ENCODE measurements at places on chromosomes 13 and 19.

GRCh38 chr19:49680421-49681351, 3.6 kb downstream of the PRMT1 start:
- DNase-seq, result no peak

DNA sequence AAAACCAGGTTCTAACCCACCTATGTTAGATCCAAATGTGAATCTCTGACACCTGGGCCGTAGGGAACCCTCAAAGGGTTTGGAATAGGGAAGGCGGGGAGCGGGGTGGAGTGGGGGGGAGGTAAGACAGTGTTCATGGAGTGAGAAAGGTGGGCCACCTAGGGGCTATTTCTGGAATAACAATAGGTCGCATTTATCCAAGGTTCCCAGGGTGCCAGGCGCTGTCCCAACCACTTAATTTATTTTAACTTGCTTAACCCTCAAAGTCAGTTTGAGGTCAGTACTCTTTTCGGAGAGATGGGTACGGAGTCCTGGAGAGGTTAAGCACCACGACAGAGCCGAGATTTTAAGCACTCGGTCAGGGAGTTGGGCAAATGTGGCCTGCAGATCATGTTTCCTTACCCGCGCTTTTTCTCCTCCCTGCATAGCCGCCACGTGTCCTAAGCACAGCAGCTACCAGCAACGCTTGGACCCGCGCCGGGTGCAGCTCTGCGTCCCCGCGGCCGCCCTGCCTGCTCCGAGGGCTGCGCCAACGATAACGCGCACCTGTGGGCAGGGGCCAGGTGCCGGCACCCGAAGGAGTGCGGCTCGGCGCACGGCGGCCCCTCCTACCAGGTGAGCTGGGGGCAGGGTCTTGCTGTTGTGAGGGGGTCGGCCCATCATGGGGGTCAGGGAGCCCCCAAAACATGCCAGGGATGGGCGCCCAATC, 25.0 kb upstream of the FXYD3 start:
- DNase-seq, result peak; percentile 23

- DNase-seq, result no peak
Measured at GRCh38 chr19:17418710-17419109, 1.1 kb upstream of the MVB12A start.

DNA sequence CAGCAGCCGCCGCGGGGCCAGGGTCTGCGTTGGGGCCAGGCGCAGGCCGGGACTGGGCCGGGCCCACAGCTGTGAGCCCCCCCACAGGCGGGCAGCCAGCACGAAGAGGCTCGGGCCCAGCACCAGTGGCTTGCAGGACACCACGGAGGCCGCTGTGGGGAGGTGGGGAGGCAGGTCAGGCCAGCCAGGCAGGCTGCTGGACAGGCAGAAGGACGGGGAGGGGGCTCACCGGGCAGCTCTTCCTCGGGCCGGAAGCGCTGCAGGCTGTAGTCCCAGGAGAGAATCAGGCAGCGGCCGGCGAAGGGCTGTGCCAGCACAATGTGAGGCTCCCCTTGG, 8.3 kb downstream of the LGI4 start:
- DNase-seq, result no peak

- DNase-seq, result no peak
Measured at GRCh38 chr19:43662487-43662886, 7.5 kb downstream of the PLAUR start.

DNA sequence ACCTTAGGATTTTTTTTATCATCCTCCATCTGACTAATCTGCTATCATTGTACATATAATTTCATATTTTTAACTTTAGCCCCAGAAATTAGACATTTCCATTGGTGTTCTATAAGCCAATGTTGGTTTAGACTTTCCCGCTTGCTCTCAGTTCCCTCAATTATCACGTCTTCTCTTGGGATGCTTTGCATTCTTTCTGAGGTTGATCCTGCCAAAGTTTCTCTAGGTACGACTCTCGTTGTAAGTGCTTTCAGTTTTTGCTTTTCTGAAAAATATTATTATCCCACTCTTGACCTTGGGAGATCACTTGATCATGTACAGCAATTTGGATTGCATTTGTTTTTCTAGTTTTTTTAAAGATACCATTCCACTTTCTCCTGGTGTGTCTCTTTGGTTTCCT, 270.2 kb downstream of the IRS2 start:
- no peak for DNase-seq

- no peak for DNase-seq
Measured at GRCh38 chr13:73119612-73120011, 60.8 kb downstream of the KLF5 start.

GRCh38 chr19:45972947-45973540, 621 bp downstream of the NOVA2 start:
- DNase-seq, result no peak

- no peak for DNase-seq
Measured at GRCh38 chr13:98751861-98752466, 508 bp downstream of the SLC15A1 start.

DNA sequence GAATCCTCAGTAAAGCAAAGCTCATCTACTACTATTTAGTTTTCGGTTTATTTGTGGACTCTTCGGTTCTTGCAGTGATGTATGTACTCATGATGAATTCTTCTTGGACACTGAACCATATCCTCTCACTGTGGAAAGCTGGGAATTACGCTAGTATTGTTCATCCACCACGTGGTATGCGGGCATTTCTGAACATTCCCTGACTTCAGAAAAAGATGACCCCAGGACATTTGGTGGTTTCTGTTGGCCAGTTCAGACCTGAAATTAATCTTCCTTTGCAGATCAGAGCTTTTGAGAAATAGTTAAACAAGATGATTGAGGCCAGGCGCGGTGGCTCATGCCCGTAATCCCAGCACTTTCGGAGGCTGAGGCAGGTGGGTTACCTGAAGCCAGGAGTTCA, 25.3 kb upstream of the FBN3 start:
- DNase-seq, result peak; percentile 16

DNA sequence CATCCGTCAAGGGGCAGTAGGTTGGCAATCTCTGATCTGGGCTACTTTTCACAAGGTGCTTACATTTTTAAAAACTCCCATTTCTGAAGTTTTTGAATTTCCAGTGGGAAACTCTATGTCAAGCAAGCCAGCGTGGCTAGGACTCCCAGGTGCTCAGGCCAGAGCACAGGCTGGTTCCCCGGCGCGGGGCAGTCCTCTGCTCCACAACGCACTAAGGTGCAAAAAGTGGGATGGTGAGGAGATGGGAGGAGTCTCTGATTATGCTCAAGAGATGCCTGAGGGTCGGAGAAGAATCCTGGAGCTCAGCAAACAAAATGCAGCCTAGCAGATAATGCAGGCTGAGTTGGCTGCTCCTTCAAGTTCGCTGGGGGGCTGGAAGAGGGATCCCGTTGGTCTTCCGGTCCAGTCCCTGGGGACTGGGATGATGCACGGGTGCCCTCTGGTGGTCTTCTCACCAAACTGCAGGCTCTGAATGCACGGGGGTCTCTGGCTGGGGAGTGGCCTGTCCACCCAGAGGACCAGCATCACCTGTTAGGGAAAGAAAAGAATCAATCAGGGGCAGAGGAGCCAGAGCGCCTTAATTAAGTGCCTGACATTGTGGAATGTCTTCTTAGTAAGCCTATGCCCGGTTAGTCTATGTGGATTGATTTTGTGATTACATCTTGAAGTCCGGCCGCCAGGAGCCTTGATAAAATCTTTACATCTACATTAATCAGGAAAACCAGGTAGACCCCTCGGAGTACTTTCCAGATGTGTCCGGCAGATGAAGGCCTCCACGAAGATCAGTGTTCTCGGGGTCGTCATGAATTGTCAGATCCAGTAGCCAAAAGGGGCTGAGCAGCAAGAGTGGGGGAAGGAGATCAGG, 244.4 kb upstream of the MAB21L1 start:
- DNase-seq, result no peak

GRCh38 chr19:3670796-3671679, 29.2 kb downstream of the PIP5K1C start:
- DNase-seq, result no peak

GRCh38 chr13:29987340-29987739, 136.9 kb upstream of the UBL3 start:
- no peak for DNase-seq

GRCh38 chr13:64884976-64885375, 2345.2 kb downstream of the PCDH9 start:
- peak; percentile 9 for DNase-seq

DNA sequence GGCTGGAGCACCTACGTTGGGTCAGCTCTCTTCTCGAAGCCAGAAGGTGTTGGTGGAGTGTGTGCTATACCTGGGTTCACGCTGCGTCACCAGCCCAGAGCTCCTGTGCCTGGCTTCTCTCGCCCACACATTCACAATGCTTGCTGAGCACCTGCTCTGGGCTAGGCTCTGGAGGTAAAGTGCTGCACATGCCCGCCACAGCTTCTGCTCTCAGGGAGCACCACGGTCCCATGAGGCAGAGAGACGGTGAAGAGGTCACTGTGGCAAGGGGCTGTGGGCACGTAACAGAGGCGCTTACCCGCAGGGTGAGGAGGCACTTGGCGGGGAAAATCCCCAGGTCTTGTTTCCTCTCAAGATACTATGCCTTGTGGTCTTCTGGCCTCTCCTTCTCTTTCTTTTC, 174.2 kb downstream of the TEX29 start:
- no peak for DNase-seq

DNA sequence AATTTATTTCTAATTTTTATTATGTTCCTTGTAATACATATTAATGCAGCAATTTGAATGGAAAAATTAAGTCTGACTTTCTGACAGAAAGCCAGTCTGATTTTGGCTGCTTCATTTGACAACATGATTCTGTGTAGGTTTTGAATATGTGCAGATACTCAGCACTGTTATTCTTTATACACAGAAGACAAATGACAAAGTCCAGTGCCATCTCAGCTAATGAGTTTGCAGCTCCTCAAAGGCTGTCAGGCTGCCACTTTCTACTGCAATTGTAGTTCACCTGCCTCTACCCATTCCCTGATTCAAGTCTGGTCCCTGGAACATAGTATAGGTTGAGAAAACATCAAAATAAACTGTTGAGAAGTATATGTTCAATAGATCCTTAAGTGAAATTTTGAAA, 2.9 kb upstream of the CHAMP1 start:
- no peak for DNase-seq

DNA sequence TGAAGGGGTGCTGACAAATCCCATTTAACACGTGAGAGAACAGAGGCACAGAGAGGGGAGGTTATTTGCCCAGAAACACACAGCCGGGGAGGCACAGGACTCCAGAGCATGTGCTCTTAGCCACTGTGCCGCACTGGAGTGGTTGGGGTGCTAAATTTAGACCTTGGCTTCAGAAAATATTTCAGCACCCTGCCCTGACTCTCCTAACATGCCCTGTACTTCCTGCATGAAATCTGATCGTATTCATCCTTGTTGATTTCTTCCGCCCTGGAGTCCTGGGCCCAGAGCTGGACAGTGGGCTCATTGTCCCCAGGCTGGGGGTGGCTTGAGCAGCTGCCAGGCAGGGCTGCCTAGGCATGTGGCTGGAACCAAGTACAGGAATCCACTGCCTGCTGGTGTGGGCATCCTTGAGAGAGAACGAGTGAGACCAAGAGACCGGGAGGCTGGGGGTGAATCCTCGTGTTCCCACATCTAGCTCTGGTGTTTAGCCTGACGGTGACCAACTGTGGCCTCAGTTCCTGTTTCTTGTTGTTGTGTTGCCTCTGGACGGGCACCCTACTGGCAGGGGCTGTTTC, 5.3 kb downstream of the SLC27A1 start:
- DNase-seq, result no peak

DNA sequence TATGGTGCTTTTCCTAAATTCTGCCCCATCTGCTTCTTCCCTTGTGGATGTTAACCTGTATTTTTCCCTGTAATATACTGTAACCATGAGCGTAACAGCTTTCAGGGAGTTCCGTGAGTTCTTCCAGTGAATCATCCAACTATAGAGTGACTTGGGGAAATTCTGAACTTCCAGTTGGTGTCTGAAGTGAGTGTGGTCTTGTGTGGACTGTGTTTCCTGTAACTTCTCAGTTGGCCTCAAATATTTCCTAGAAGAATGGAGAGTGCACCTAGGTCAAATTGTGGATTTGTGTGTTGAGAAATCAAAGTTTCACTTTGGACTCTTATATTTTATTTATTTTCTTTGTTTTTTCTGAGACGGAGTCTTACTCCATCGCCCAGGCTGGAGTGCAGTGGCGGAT, 11.0 kb upstream of the ZNF766 start:
- no peak for DNase-seq

DNA sequence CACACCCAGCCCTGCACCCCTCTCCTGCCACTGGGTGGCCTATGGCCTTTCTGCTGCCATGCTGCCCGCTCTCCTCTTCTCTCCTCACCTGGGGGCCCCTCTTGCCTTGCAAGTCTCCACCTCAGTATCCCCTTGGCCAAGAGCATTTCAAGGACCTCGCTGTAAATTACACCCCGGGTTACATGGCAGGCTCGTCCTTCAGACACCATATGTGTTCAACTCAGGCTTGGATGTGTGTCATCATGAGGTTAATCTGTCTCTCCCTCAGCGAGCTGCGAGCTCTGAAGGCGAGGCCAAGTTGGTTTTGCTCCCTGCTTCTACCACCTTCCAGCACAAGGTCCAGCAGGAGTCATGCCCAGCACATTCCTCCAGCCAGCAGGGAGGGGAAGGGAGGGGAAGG, 74.8 kb upstream of the TM9SF2 start:
- DNase-seq, result no peak

DNA sequence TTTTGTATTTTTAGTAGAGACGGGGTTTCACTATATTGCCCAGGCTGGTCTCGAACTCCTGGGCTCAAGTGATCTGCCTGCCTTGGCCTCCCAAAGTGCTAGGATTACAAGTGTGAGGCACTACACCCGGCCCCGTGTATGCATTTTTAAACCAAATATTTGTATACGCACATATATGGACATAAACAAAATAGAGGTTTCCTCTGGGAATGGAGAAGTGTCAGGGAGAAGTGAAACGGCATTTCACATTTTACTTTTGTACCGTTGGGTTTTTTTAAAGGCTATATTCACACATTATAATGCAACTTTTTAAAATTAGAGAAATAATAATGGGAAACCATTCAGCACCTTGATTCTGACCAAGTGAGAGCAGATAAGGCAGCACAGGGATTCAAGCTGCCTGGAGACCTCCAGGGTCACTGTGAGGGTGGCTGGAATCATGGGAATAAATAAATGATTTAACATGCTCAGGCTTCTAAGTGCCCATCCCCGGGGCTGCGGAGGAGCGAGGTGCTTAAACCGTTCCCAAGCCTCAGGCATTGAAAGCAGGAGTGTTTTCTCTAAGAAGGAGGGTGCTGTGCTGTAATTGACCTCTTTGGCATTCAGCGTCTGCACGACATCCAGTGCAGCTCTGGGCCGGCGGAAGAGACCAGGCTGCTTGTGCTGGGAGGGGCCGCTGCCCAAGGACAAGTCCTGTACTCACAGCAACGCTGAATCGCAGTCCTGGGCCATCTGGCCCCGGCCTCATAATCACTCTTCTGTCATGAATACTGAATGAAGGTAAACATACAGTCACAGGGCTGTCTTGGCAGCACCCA, 24.7 kb downstream of the GPR42 start:
- no peak for DNase-seq

All from HS-5 (cell line).